ENCODE measurements at places on chromosomes 5 and 9.

DNA sequence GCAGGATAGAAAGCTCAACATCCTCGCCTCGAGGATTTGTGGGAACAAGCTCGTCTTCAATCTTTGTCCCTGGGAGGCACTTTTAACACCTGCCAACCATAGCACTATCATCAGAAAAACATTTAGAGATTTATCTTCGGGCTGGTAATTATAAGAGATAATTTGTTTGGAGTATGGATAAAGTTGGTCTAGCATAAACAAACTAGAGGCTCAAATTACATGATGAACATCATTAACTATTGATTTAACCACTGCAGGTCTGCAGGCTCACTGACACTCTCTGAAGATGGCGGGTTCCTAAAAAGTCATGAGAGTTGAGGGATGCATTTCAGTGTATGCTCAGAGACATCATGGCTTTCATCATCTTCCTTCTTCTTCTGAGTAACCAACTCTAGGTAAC is 25.8 kb upstream of the PCA3 start:
- DNase-seq: no peak

DNA sequence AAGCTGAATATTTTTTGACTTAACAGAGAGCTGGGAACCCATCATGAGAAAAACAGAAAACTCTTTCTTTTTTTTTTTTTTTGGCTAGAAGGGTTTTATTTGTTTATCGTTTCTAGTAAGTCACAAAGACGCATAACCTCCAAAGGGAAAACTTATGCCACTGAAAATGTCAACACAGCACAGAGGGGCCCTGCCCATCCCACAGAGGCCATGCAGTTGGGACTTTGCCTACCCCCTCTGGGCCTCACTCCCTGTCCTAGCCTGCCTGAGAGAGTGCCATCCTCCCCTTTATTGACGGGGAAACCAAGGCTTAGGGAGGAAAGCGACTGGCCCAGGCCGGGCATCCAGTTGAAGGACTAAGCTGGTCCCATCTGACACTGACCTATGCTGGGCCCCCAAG is 74.7 kb downstream of the VAV2 start:
- DNase-seq: peak; percentile 30

GRCh38 chr9:13431692-13432091 is 152.2 kb upstream of the MPDZ start:
- DNase-seq: no peak

- no peak for DNase-seq
These were observed 15.2 kb downstream of the TGFBR1 start for GRCh38 chr9:99119976-99120655.

- DNase-seq: peak; percentile 46
These were observed 1061.3 kb upstream of the DMAC1 start for GRCh38 chr9:8860925-8861324.

DNA sequence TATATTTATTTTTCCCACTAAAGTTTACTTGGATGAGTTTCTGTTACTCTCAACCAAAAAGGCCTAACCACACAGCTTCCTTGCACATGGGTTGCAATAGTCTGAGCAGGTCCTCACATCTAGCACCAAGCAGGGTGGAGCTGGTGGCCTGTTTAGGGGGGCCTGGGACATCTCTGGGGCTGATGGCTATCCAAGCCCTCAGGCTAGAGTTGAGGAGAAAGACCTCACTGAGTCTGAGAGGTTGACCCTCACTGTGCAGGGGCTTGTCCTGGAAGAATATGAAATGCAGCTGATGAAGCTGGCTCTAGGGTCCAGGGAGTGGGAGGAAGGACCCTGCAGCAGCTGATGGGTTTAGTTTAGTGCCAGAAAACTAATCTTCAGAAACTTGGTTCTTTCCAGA is 217.1 kb upstream of the MVB12B start:
- DNase-seq: no peak

GRCh38 chr9:123723135-123723875 is 206.6 kb downstream of the DENND1A start:
- no peak for DNase-seq

GRCh38 chr5:134174841-134175839 is 1.6 kb downstream of the SKP1 start:
- peak; percentile 52 for DNase-seq

GRCh38 chr9:23635276-23635675 is 190.8 kb downstream of the ELAVL2 start:
- peak; percentile 28 for DNase-seq

- DNase-seq: no peak
These were observed 998.9 kb downstream of the TLE1 start for GRCh38 chr9:80690349-80690939.

DNA sequence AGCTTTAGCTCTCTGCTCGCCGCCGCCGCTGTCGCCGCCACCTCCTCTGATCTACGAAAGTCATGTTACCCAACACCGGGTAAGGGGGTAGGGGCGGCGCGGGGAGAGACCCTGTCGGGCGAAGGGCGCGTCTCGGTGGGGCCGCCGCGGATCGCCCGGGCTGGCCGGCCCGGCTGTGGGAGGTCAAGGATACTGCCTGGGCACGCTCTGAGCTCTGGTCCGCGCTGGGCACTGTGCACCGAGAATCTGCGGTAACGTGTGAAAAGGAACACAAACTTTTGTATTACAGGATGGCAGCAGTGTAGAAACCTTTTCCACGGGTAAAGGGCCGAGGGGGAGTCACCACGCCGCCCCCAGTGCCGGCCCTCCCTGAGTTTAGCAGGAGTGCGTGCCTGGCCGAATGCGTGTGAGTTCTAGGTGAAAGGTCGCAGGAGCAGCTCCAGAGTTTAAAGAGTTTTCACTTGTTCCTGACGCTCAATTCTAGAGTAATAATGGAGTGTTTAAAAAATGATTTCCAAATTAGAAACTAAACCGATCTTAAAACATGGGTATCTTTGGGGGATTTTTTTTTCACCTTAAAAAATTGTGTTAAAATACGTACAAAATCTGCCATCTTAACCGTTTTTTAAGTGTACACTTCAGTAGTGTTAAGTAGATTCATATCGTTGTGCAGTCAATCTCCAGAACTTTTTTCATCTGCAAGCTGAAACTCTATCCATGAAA is at the start of gene HSDL2:
HSDL2 (plus strand) TSS at position 7 of the 723 bp plus-strand sequence; CDS start at position 63, 56 bp downstream.
- no peak for DNase-seq

GRCh38 chr5:66519626-66520025 is 76.6 kb upstream of the MAST4 start:
- no peak for DNase-seq
